Activated naive CD4-positive, alpha-beta T cell (primary cell): ENCODE measurements at places on chromosomes 11 and 22.
A peak's percentile ranks its signal among the peaks of the same experiment; 100 is the strongest.

GRCh38 chr22:35399114-35399677 lies 744 bp upstream of the MCM5 start:
- no peak for DNase-seq

- peak; percentile 25 for DNase-seq
Measured at GRCh38 chr22:29071261-29072045, 1.4 kb upstream of the KREMEN1 start.

GRCh38 chr11:119210050-119210449 lies 3.9 kb downstream of the CBL start:
- DNase-seq, result no peak

DNA sequence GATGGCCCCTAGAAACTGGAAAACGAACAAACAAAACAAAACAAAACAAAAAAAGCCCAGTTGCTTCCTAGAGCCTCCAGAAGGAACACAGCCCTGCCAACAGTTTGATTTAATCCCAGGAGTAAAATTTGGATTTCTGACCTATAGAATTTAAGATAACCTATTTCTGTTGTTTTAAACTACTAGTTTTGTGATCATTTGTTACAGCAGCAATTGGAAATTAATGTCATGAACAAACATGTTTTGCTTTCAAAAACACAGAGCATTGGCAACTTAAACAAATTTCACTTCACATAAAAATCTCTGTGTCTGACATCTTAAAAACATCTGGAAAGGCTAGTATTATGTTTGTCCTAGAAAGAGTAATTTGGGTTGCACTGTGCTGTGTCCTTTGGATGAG lies 437.3 kb downstream of the METTL15 start:
- DNase-seq, result no peak

GRCh38 chr22:39710380-39711150 lies 140.0 kb downstream of the CACNA1I start:
- no peak for DNase-seq

DNA sequence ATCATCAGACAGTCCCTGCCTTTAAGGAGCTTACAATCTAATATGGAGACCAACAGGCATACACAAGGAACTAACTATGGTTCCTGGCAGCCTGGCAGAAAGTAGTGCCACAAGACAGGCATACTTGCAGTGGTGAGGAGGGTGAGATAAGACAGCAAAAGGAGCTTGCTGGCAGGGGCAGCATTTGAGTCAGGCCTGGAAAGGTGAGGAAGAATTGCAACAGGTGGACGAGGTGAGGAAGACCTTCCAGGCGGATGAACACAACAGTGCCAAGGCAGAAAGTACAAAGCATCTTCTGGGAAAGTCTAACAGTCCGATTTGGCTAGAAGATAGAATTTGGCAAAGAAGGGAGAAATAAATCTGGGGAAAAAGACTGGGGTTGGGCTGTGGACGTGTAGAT lies 4.3 kb downstream of the DNAL4 start:
- DNase-seq, result no peak

GRCh38 chr11:36381015-36381360 lies 84.9 kb downstream of the PRR5L start:
- no peak for DNase-seq

GRCh38 chr11:72129381-72129780 lies 6.1 kb upstream of the FOLR3 start:
- no peak for DNase-seq

DNA sequence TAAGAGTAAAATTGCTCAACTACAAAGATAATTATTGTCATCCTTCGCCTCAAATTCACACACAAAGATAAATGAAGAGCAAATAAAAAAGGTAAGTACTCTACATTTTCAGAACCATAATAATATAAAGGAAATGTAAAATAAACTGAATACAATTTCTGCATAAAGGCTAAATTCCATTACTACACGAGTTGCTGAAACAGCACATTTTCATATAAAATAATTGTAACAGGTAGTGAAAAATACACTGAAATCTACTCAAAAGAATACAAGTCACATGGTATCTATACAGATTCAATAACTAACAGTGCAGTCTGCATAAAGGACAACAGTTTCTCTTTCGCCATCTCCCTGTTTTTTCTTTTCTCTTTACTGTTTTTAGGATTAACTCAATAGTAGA lies 54.8 kb upstream of the GAB2 start:
- no peak for DNase-seq

- no peak for DNase-seq
Measured at GRCh38 chr22:20455709-20456063, 18.1 kb upstream of the SCARF2 start.

- DNase-seq, result no peak
Measured at GRCh38 chr11:75667831-75668450, 897 bp downstream of the MAP6 start.

GRCh38 chr11:2300290-2300935 lies 1.3 kb downstream of the C11orf21 start:
- DNase-seq, result no peak

- DNase-seq, result no peak
Measured at GRCh38 chr22:43428521-43428920, 16.7 kb downstream of the MPPED1 start.

DNA sequence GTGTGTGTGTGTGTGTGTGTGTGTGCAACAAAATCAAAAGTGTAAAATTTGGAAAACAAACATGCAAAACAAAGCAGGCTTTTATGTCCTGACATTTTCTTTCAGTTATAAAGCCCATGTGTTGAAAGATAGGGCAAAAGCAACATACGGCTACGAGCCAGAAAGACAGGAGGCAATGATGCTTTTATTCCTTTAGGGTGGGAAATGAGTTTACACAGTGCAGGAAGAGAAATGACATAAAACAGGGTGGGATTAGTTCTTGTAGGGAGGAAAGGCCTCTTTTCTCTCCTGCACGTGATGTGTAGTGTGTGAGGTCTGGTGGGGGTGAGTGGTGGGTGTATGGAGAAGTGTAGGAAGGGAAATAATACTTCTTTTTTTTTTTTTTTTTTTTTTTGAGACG lies 29.4 kb downstream of the IL18 start:
- DNase-seq, result no peak

DNA sequence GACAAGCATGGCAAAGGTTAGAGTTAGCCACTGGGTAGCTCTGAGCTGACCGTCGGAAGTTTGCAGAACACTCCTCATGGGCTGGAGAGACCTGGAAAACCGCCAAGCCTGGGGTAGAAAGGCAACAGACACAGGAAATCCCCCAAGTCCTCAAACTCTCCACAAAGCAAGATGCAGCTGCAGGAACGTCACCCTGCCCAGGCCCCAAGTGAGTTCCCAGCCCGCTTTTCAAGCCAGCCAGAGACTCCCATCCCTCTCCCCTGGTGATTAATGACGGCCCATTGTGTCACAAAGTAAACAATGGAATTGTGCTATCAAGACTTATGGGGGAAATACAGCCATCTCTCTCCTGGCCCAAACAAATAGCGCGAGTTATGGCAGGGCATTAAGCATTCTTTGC lies 633.0 kb downstream of the TBC1D22A start:
- DNase-seq, result no peak

- no peak for DNase-seq
Measured at GRCh38 chr11:9530901-9531625, 42.4 kb upstream of the WEE1 start.

GRCh38 chr11:66190786-66191185 lies 77.7 kb upstream of the RAB1B start:
- no peak for DNase-seq

- no peak for DNase-seq
Measured at GRCh38 chr11:838441-839279, 3.7 kb downstream of the POLR2L start.

DNA sequence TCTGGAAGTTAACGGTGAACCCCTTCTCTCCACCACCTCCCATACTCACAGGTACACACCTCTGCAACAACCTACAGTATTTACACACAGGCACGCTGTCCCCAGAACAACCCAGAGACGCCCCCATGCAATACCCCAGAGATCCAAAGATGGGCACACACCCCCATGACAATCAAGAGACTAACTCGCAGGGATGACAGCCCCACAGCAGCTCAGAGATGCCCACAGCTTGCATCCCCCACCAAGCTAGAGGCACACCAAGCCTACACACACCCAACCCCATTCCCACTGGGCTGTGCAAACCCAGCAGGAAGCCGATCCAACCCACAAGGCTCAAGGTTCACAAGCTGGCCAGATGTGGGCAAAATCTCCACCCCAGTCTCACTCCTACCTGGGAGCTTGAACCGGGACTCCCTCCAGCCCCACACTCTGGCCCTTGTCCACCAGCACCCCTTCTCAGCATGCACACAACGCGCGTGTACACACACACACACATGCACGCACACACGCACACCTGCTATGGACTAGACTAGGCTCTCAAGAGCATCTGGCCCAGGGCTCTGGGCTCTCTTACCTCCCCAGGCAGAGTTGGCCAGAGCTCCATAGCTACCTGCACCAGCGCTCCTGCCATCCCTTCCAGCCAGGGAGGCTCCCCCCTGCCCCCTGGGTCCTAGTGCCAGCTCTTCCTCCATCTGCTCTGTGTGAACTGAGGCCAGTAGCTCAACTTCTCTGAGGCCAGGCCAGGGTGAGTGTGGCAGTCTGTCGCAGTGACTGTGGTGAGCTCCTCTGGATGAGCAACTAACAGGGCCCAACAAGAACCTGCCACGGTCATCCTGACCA lies 11.5 kb downstream of the STARD10 start:
- no peak for DNase-seq

DNA sequence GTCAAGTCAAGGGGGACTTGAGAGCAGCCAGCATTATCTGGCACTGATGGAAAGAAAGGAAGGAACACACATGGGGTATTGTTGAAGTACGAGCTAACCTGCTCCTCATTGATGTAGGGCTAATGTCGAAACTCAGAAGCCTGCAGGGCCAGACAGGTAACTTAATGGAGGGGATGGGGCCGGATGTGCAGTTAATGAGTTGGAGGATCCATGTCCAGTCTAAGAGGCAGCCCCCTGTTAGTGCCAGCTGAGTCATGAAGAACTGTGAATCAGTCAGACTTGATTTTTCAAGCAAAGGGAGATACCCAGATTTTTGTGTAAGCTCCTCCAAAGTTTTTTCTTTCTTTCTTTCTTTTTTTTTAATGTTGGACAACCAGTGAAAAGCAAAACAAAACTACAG lies 65.6 kb downstream of the CECR2 start:
- no peak for DNase-seq

- DNase-seq, result no peak
Measured at GRCh38 chr11:61791737-61792309, 576 bp downstream of the TMEM258 start.

GRCh38 chr11:93773045-93773477 lies 11.0 kb upstream of the MED17 start:
- no peak for DNase-seq

GRCh38 chr11:31816468-31817053 lies 5.4 kb upstream of the PAX6 start:
- DNase-seq, result no peak

- no peak for DNase-seq
Measured at GRCh38 chr11:70078095-70078780, at the start of gene ANO1. TSS of gene ANO1 (plus strand) at chr11:70078317. CDS start at chr11:70078607, 290 bp downstream.

DNA sequence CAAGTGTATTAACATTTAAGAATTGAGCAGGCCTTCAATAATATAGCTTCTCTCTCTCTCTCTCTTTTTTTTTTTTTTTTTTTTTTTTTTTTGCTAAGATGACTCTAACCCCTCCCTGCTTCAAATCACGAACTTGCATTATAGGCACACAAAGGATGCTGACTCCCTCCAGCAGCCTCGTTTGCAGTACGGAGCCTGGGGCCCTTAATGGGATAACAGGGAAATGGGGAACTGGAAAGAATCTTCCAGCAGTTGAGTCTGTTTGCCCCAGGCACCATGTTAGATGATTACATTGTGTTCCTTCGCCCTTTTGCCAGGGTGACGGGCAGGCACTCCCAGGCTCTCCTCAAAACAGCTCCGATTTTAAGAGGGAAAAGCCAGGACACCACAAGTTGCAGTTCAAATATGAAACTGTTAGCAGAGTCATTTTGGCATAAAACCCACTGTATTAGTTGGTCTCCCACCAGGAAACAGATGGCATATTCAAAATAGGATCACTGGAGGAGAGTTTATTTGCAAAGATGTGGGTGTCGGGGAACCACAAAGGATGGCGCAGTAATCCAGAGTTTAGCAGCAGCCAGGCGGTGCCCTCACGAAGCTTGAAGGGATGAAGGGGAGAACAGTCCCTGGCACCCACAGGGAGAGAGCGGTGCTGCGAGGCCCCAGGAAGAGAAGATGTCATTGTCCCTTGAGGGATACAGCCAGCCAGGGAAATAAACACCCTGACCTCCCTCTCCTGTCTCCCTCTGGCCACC lies 26.5 kb upstream of the TREH start:
- no peak for DNase-seq

DNA sequence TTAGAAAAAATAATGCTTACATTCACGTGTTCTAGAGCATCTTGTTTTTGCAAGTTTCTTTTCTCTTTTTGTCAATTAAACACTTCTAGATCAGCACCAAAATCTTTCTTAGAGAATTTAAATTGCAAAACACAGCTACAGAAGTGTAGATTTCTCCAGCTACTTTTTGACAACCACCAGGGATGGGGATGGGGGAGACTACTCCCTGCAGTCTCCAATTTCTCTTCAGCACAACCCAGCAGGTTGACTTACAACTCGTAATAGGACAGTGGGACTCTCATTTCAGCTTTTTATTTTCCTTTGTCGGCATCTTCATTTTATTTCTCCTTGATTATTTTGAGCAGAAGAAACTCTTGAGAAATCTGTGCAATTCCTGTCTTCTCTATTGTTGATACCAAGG lies 441.2 kb downstream of the LRRC4C start:
- DNase-seq, result no peak

GRCh38 chr11:74320538-74320937 lies 9.1 kb upstream of the P4HA3 start:
- DNase-seq, result no peak
